T follicular helper cell (primary cell): ENCODE measurements at places on chromosomes 7 and 10.

DNA sequence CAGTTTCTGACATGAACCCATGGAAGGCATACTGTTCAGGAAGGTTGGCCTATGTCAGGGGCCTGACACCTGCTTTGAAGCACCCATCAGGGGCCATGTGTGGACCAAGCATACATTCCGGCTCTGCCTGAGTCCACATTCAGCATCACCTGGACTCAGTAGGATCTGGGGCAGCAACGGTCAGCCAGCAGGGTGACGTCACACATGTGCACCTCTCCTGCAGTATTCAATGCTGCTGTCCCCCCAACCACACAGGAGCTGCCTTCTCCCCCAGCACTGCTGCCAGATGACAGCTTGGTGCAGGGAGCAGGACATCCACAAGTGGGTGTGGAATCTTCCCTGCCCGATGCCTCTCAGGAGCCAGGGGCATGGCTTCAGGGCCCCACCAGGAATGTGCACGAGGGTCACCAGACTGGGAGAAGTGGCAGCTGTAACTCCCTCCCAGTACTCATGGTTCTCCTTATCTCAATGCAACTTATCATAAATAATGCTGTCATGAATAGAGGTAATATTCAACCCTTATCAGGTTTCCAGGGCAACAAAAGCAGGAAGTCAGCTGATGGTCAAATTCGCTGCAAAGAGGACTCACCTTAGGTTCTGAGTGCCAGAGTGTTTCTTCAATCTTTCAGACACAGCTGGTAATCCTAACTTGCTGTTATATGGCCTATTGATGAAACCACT is 292.9 kb downstream of the PAXIP1 start:
- no peak for DNase-seq

GRCh38 chr10:69091143-69091651 is 3.3 kb downstream of the SRGN start:
- DNase-seq = no peak

DNA sequence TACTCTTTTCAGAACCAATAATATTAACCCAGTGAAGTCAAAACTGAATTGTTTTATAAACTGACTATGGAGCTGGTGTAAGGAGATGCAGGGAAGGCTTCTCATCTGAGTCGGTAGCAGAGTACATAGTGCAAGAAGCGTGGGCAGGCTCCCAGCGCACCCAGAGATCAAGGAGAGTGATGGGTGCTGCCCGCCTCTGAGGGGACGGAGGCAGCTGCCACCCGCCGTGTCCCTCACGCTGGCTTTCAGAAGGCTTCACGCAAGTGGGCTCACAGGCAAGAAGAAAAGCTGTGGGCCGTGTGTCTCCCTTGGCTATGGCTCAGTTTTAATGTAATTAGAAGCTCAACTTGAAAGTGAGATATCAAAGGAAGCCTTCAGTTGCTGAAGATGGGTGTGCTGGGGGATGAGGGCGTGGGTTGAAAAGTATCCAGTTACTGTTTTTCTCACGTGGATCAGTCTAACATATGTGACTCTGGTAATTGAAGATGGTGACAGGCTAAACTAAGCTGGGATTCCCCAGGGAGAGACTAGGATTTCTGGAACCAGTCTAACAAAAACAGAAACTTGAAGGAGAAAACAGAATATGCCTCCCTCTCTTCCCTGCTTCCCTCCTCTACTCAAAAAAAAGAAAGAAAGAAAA is 159.9 kb downstream of the MGMT start:
- no peak for DNase-seq

GRCh38 chr7:137834552-137834951 is 12.2 kb downstream of the DGKI start:
- no peak for DNase-seq

DNA sequence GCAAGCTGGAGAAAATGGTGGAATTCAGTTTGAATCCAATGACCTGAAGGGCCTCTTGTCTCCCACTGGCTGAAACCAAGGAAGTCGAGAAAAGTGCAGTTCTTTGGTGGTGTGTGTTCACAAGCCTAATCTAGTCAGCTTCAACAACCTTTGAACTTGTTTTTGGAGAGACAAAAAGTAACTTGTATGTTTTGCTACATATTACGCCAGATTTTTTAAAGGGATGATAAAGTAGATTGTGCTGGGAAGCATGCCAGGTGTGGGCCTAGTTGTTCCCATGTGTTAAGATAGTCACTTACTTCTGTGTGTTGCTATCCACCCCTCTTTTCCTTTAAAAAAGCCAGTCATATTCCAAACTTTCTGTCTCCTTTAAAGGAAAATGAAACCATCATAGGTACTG is 79.7 kb upstream of the FAM3C start:
- DNase-seq = no peak

DNA sequence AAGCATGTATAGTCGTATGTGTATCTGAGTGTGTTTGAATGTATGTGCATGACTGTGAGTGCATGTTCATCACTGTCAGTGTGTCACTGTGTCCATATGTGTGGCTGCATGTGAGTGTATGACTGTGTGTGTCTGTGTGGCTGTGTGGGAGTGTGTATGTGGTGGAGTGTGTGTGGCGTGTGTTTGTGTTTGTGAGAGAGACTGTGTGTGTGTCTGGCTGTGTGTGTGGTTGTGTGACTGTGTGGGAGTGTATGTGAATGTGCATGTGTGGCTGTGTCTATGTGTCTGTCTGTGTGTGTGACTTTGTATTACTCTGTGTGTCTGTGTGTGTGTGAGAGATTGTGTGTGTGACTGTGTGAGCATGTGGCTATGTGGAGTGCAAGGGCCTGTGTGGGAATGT is 502.4 kb downstream of the DNAJB6 start:
- no peak for DNase-seq
